T follicular helper cell (primary cell): ENCODE measurements at places on chromosomes 1 and 21.

DNA sequence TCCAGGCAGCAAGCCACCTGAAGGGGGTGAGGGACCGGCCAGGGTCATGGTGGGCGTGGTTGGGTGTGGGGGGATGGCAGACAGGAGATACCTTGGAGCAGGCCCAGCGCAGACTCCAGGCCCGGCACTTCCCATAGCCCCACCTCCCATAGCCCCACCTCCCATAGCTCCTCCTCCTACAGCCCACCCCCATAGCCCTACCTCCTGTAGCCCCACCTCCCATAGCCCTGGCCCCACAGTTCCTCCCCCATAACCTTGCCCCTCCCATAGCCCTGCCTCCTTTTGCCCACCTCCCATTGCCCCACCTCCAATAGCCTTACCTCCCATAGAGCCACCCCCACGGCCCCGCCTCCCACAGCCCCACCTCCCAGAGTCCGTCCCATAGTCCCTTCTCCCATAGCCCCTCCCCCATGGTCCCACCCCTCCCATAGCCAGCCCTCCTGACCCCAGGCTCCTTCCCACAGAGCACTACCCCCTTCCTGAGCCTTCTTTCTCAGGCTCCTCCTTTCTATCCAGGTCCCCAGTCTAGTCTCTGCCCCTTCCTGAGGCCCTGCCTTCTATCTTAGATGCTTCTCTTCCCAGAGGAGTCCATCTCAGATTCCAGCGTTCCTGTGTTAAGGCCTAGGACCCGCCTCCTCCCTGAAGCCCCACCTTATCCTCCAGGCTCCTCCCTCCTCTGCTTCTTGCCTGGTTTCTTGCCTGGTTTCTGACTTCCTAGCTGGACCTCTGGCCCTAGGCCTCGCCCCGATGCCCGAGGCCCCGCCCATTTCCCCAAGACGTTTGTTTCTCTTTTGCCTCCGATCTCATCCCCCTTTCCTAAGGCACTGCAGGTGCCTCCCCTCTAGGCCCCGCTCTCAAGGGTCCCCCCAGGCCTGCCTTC, 46.8 kb downstream of the PTPRU start:
- no peak for DNase-seq

GRCh38 chr1:26797627-26798026, 9.9 kb downstream of the PIGV start:
- no peak for DNase-seq

DNA sequence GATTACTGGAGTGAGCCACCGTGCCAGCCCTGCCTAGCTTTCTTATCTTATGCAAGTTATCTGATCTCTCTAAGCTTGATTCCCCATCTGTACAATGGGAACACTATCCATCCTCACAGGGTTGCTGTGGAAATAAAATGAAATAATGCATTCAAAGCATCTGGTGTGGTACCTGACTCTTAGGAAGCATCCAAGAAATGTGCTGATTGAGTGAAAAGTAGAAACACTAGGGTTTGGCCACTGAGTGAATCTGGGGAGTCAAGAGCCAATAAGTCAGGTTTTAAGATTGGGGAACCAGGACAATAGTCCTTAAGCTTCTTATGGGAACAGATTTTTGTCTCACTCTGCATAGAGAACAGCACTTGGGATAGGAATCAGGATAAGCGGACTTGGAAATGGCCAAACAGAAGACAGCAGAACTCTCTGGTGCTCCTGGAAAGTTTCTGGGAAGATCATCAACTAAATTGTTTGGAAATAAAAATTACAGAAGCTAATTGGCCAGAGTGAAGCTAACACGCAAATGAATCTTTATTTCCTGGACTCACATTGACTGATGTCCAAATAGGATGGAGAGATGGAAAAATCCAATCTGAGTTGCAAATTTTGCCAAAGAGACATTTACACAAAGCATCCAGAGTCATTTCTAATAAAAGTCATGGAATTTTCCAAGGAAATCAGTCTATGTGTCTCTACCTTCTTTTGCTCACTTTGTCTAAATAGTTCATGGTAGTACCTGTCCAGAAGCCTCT, 3.3 kb downstream of the PAFAH2 start:
- no peak for DNase-seq

GRCh38 chr1:176719447-176719846, 256.5 kb downstream of the PAPPA2 start:
- no peak for DNase-seq

- no peak for DNase-seq
Observed at GRCh38 chr1:220966881-220967611, 87.8 kb downstream of the HLX start.
